ENCODE measurements at places on chromosomes 5 and 9. TPM values are rescaled to one million over a fixed set of nuclear protein-coding genes. Genes with fewer than 3 reads are reported as not detected.
A peak's percentile ranks its signal among the peaks of the same experiment; 100 is the strongest.

- H3K4me1 ChIP-seq, result no peaks in the 10 kb centered on the region
- no peak overlapping the region for H3K27ac ChIP-seq
- no peak for DNase-seq
- H3K27me3 ChIP-seq, result no peaks in the 10 kb centered on the region
- H3K36me3 ChIP-seq, result no peaks in the 10 kb centered on the region
- H3K4me3 ChIP-seq, result no peak overlapping the region
These were observed 14.8 kb downstream of the ATP10B start for GRCh38 chr5:160837211-160837610.

DNA sequence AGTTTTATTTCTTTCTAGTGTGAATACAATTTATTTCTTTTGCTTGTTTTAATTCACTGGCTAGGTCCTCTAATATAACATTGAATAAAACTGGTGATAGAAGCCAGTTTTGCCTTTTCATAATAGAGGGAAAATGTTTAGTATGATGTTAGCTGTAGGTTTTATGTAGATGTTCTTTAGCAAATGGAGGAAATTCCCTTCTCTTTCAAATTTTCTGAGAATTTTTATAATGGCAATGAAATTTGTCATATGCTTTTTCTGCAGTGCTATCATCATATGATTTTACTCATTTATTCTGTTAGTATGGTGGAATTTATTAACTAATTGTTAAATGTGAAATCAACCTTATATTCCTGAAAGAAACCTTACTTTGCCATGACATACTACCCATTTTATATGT lies 18.1 kb upstream of the MACROH2A1 start:
- no peaks in the 10 kb centered on the region for H3K4me1 ChIP-seq
- DNase-seq, result no peak
- peaks cover 7% of the 10 kb centered on the region for H3K27me3 ChIP-seq
- H3K36me3 ChIP-seq, result no peaks in the 10 kb centered on the region
- H3K27ac ChIP-seq, result no peak overlapping the region

DNA sequence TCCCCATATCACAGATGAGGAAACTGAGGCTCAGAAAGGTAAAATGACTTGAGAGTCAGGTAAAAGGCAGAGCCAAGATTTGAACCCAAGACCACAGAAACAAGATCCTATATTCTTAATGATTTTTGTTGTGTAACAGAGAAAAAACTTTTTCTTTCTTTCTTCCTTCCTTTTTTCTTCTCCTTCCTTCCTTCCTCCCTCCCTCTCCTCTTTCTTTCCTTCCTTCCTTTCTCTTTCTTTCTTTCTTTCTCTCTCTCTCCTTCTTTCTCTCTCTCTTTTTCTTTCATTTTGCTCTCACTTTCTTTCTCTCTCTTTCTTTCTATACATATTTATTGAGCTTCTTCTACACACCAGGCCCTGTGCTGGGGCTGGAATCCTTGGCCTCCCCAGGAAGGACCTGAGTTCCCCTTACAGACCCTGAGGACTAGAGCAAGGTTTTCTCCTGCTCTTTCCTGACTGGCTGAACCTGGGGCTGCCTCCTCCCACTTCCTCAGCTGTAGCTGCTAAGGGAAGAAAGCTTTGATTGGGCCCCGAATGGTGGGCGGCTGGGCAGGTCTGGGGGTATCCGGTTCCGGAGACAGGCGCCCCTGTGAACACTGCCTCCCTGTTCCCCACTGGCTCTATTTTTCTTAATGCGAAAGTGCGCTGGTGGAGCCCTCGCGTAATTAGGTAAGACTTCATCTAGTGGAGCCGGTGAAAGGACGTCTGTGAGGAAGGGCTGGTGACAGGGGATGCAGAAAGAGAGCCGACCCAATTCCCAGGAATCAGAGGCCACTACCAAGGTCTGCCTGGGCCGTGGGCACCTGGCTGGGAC lies 27.4 kb upstream of the KIF12 start:
- H3K36me3 ChIP-seq, result no peaks in the 10 kb centered on the region
- H3K4me1 ChIP-seq, result peaks cover 23% of the 10 kb centered on the region
- H3K27me3 ChIP-seq, result no peaks in the 10 kb centered on the region
- no peak overlapping the region for H3K4me3 ChIP-seq

- no peak overlapping the region for H3K27ac ChIP-seq
- peaks cover 8% of the 10 kb centered on the region for H3K4me1 ChIP-seq
- H3K4me3 ChIP-seq, result no peak overlapping the region
- no peaks in the 10 kb centered on the region for H3K36me3 ChIP-seq
- DNase-seq, result no peak
These were observed 25.1 kb upstream of the RNF130 start for GRCh38 chr5:180096616-180097015.

DNA sequence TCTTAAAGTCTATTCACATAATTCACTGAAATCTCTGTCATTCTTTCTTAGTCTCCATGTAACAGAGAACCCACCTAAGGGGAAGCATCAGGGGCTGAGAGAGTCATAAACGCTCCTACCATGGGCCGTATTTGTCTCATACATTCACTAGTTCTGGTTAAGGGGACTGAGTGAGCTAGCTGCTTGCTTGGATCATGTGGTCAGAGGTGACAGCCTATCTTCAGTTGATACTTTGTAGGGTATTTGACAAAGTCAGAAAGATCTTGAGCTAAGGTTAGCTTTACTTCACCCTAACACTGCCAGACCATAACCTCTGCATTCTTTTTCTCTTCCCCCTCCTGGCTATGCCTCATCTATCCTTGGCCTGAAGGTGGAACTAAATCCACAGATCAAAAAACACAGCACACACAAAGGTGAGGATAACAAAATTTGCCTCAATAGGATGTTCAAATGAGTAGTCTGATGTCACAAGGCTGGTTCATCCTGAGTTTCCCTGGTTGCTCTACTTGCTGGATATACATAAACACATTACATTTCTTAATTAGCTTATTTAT lies 66.5 kb downstream of the MARCHF3 start:
- no peak overlapping the region for H3K4me3 ChIP-seq
- no peak overlapping the region for H3K27ac ChIP-seq
- H3K36me3 ChIP-seq, result no peaks in the 10 kb centered on the region
- H3K27me3 ChIP-seq, result no peaks in the 10 kb centered on the region
- no peak for DNase-seq

DNA sequence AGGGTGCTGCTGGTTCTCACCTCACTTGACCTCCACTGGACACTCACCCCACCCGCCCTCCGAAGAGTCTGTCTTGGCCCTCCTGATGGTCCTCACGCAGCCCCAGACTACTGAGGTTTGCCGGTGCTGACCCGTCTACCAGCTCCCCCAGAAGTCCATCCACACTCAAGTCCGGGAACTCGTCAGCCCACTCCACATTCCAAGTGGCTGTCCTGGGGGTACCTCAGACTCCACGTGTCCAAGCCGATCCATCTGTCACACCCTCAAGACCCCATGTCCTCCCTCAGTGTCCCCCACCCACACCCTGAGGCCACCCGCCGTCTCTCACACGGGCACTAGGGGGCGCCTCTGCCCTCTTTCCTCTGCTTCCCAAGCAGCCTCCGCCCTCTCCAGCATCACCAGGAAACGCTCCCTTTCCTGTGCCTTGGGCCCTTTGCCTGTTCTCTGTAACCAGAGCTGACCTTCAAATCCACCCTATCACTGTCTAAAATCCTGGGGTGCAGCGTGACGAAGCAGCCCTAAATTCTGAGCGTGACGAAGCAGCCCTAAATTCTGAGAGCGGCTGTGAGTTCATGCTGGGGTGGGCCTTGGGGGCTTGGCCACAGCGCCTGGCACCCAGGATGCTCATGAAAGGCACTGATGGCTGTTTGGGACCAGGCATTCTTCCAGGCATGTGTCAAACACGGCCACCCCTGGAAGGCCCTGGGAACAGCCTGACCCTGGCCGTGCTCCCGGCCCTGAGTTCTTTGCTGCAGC lies 95.7 kb downstream of the KCNT1 start:
- H3K27me3 ChIP-seq, result no peaks in the 10 kb centered on the region
- no peaks in the 10 kb centered on the region for H3K4me1 ChIP-seq
- peak; percentile 58 for DNase-seq
- no peak overlapping the region for H3K27ac ChIP-seq
- H3K4me3 ChIP-seq, result no peak overlapping the region

Gene LHX3
- not detected for total RNA-seq

GRCh38 chr9:70656281-70656680 lies 241.8 kb upstream of the KLF9 start:
- no peak overlapping the region for H3K27ac ChIP-seq
- H3K27me3 ChIP-seq, result no peaks in the 10 kb centered on the region
- H3K4me3 ChIP-seq, result no peak overlapping the region
- no peak for DNase-seq
- no peaks in the 10 kb centered on the region for H3K4me1 ChIP-seq

DNA sequence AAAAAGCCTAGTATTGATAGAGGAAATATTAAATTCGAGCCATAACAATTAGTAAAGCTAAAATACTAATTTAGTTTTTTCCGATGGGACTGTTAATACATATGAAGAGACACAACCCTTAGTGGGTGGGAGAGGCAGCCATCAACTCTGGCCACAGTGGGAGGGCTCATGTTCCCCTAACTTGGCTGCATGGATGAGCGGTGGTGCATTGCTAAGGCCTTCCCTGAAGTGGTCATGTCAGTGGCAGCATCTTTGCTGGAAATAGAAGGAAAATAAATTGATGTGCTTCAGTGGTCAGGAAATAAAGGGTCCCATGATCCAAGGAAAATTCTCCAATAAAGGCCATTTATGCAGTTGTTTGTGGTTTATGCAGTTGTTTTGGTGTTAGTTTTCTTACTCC lies 33.9 kb upstream of the F2RL2 start:
- H3K4me1 ChIP-seq, result peaks cover 4% of the 10 kb centered on the region
- H3K27me3 ChIP-seq, result no peaks in the 10 kb centered on the region
- no peak overlapping the region for H3K4me3 ChIP-seq
- no peak for DNase-seq
- H3K27ac ChIP-seq, result no peak overlapping the region

- no peak overlapping the region for H3K4me3 ChIP-seq
- H3K4me1 ChIP-seq, result no peaks in the 10 kb centered on the region
- no peak overlapping the region for H3K27ac ChIP-seq
- H3K36me3 ChIP-seq, result no peaks in the 10 kb centered on the region
These were observed 61.7 kb downstream of the HMCN2 start for GRCh38 chr9:130327070-130327780.

- peaks cover 18% of the 10 kb centered on the region for H3K36me3 ChIP-seq
- no peaks in the 10 kb centered on the region for H3K4me1 ChIP-seq
- no peak overlapping the region for H3K4me3 ChIP-seq
- peak overlapping the region; percentile 72 for H3K27ac ChIP-seq
- no peaks in the 10 kb centered on the region for H3K27me3 ChIP-seq
These were observed 11.7 kb upstream of the DOLPP1 start for GRCh38 chr9:129068990-129069861.

Gene IL9
- total RNA-seq, result not detected

- no peaks in the 10 kb centered on the region for H3K4me1 ChIP-seq
- no peaks in the 10 kb centered on the region for H3K36me3 ChIP-seq
- H3K27ac ChIP-seq, result no peak overlapping the region
- no peak overlapping the region for H3K4me3 ChIP-seq
- no peak for DNase-seq
- no peaks in the 10 kb centered on the region for H3K27me3 ChIP-seq
These were observed 64.9 kb upstream of the STK32A start for GRCh38 chr5:147169901-147170300.

DNA sequence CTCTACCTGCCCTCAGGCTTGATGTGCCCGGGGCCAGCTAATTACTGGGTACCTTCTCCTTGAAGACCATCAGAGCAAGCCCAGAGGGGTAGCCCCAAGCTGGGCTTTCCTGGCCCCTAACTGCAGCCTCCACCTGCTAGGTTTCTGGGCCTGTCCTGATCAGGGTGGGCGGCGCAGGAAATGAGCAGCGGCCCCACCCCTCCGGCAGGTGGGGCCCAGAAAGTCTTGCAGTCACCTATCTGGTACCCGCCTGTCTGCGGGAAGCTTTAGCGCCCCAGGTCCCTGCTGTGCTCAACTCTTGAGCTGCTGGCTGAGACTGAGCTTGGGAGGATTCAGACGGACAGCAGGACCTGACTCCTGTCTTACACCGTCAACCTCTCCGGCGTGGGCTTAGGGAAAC lies 37.1 kb upstream of the LHX2 start:
- DNase-seq, result no peak
- no peak overlapping the region for H3K27ac ChIP-seq
- H3K27me3 ChIP-seq, result peaks cover 22% of the 10 kb centered on the region

GRCh38 chr5:55873234-55873633 lies 22.1 kb downstream of the IL31RA start:
- DNase-seq, result no peak
- H3K27ac ChIP-seq, result no peak overlapping the region
- H3K36me3 ChIP-seq, result no peaks in the 10 kb centered on the region
- H3K4me3 ChIP-seq, result no peak overlapping the region

DNA sequence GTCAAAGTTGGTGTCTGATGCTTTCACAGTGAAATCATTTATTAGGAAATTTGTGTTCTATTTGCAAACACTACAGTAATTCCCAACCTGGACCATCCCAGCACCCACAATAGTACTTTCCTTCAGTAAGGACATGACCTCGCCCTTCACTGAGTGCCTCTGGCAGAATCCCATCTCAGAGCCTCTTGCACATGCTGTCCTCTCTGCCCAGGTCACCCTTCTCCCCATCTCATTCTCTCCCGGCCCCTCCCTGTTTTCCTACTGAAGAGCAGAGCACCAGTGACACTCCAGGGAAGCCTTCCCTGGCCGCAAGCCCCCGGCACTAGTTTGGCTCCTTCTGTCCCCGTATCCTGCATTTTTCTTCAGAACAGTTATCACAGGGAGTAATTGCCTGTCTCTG lies 220.4 kb downstream of the MAPKAP1 start:
- H3K36me3 ChIP-seq, result no peaks in the 10 kb centered on the region
- no peak for DNase-seq
- peaks cover 48% of the 10 kb centered on the region for H3K4me1 ChIP-seq

DNA sequence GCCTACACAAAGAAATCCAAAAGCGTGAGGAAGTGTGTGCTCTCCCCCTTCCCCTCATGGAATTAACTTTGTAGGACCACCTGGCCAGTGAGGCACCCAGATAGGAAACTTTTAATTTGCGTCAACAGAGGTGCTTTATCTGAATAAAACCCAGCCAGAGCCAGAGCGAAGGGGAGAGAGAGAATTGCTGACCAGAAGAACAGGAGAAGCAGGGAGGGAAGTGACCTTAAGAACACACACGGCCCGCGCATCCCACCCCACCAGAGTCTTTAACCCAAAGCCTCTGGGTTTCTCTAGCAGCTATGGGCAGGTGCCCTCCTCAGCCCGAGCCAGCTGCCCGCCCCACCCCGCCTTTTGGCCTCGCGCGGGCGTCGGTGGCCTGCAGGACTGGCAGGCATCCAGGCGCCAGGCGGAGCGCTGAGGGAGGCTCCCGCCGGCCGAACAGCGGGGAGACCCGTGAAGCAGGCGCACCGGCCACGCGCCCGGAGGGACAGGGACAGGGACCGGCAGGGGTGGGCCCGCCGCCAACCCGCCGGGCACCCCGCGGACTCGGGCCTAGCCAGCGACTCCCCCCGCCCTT lies 580 bp downstream of the ERAP1 start:
- DNase-seq, result peak; percentile 81
- H3K27me3 ChIP-seq, result no peaks in the 10 kb centered on the region
- H3K4me1 ChIP-seq, result no peaks in the 10 kb centered on the region
- peak overlapping the region; percentile 93 for H3K4me3 ChIP-seq

Gene SLIT3
- 62.5 TPM for total RNA-seq

GRCh38 chr5:113692466-113692865 lies 179.0 kb downstream of the YTHDC2 start:
- H3K4me3 ChIP-seq, result no peak overlapping the region
- no peaks in the 10 kb centered on the region for H3K27me3 ChIP-seq
- no peak for DNase-seq
- H3K36me3 ChIP-seq, result no peaks in the 10 kb centered on the region
- peaks cover 18% of the 10 kb centered on the region for H3K4me1 ChIP-seq

GRCh38 chr9:69036309-69036708 lies 757 bp downstream of the FXN start:
- H3K27ac ChIP-seq, result peak overlapping the region; percentile 92
- H3K36me3 ChIP-seq, result no peaks in the 10 kb centered on the region
- peak overlapping the region; percentile 53 for H3K4me3 ChIP-seq
- H3K27me3 ChIP-seq, result no peaks in the 10 kb centered on the region
- H3K4me1 ChIP-seq, result no peaks in the 10 kb centered on the region
